ENCODE measurements at places on chromosomes 6 and 20.

GRCh38 chr6:138370631-138371451, 6.9 kb upstream of the SMIM28 start:
- no peak for DNase-seq

GRCh38 chr6:102300350-102300749, 906.8 kb downstream of the GRIK2 start:
- DNase-seq: no peak

DNA sequence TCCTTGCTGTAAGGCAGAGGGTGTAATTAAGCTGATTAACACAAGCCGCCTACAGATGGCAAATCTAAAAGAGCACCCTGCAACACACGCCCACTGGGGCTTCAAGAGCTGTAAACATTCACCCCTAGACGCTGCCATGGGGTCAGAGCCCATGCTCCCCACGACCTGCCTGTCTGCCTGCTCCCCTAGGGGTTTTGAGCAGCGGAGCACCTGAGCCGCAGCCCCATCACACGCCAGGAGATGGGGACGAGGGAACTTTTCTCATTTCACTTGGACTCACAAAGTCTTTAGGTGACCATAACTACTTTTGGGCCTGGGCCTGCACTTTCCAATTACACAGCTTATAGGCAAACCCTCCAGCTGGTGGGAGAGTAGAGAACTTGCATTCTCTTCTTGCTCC, 99.0 kb upstream of the SOX4 start:
- DNase-seq: no peak

DNA sequence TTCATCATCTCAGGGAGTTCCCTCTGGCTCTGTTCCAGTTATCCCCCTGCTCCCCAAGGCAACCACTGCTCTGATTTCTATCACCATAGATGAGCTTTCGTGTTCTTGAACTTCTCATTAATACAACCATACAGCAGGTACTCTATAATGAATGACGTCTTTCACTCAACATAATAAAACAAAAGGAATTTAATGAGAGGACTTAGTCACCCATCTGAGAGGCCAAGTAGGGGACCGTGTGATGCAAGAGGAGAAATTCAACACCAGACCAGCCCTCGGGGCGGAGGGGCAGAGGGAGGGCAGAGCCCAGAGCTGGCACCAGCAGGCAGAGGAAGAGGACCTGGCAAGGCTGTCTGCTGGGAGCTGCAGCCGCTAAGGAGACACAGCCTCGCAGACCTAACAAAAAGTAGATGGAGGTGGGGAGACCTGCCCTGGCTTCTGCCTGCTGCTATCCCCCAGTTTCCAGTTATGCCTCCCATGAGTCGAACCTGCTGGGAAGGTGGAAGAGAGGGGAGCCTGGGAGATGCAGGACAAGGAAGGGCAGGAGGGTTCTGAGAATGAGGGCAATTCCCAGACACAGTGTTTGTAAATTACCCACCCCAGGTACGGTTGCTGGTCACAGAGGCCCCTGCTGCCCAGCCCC, 13.8 kb downstream of the CCN5 start:
- DNase-seq: peak; percentile 66

DNA sequence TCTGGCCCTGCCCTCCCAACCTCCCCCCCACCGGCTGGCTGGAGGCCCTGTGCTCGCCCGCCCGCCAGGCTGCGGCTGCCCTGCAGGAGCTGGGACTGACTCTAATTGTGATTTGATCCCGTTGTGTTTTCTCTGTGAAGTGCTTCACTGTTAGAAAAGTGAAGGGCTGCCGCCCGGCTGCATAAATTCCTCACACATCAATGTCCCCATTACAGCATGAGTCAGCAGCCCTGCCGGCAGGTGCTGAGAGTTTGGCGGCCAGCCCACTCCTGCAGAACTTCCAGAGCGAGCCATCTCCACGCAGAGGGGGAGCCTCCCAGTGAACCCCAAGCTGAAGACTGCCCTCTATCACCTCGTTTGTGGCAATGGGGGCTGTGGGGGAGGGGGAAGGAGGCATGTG, 137.9 kb downstream of the DLL1 start:
- no peak for DNase-seq

DNA sequence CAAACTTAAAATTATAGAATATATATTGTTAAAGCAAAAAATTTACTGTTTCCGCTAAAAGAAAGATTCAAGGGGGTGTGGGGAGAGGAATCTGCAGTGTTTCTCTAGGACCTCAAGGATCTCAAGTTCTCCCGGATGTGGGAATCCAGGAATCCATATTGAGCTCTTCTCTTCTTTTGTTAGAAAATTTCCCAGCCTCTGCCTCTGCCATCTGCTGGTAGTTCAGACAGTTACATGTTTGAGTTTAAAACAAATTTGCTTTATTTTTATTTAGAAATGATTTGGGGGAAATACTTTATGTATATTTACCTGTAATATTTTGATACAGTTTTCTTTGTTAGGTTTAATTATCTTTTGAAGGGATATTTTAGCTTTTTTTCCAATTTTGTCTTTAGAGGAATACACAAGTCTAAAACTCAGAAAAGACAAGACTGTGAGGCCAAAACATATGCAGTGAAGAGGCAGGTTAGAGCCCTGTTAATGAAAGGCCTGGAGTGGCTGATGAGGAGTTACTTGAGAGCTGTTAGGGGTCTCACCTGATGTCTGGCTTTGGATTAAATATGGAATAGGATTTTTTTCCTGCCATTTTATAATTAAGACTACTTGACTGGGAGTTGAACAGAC, 268.8 kb downstream of the ARID1B start:
- DNase-seq: no peak

DNA sequence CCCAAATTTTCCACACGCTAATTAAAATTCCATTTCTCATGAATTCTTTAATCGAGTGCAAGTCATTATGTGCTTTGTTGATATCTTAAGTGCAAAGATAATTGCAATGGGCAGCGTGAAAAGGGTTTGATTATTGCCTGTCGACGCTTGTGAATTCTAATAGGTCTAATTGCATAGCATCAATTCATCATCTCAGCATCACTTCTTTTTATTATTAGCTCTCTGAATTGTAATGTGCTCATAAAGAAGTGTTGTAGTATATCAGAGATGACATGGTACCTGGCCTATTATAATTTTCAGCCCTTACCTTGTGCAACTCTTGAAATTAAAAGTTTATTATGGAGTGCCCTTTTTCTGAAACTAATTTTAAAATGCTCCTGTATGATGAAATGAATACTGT, 866.8 kb upstream of the FLRT3 start:
- no peak for DNase-seq

- no peak for DNase-seq
Measured at GRCh38 chr20:57024849-57025248, 241.6 kb downstream of the BMP7 start.

GRCh38 chr6:30985490-30985889, 2.0 kb downstream of the MUC21 start:
- DNase-seq: no peak

- DNase-seq: no peak
Measured at GRCh38 chr6:142300758-142301650, 803 bp upstream of the ADGRG6 start.

DNA sequence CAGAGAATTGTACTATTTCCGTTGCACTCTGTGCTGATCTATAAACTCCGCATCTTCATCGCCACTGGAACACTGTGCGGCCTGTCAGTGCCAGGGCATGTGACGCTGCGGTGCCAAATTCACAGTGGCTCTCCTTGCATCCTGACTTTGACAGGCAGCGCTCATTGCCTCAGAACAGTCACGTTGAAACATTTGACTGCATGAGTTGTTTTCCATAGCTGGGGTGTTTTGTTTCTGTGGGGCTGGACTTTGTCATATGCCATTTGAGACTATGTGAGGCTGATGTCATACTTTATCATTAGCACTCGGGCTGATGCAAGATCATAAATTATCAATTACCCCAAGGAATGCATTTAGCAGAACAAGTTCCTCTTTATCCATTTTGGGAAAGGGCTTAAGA, 32.7 kb downstream of the CFAP61 start:
- DNase-seq: no peak

DNA sequence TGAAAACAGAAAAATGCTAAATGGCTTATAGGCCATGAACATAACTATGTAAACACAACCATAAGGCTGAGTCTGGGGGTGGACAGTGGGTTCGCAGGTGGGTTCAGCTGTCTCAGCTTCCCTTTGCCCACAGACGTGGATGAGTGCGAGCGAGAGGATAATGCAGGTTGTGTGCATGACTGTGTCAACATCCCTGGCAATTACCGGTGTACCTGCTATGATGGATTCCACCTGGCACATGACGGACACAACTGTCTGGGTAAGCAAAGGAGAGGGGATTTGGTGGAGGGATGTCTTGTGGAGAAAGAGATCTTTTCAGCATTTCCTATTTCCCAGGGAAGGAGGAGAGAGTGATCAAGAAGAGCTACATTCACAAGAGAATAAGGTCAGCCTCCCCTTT, 14.7 kb downstream of the SCUBE3 start:
- DNase-seq: no peak

DNA sequence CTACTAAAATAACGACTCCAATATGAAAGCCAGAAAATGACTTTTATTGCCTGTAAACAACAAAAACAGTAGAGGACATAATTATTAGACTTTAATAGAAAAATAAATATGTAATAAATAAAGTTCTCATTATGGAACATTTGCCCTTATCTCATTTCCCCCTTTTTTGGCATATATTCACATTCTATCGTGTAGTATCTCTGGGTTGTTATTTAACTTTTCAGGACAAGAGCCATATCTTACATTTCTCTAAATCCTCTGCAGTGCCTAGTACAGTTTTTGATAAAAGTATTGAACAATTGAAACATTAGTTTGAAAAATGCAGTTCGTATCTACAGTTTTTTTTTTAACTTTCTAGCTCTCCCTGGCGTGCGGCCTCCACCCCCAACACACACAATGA, 442.0 kb upstream of the SOX4 start:
- DNase-seq: no peak

DNA sequence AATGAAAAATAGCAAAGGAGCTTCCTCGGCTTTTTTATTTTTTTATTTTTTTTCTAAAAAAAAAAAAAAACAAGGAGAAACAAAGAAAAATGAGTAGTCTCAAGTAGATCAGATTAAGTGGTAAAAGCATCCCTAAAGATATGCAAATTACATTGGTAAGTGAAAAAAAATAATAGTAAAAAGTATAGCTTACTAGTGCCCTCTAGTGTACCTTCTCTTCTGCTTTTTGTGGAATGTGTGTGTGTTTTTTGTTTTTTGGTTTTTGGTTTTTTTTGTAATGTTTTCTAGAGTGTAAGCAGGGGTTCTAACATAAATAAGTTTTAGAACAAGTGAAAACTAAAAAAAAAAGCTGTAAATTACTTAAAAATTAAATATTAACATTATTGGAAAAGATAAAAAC, 1062.0 kb downstream of the HACE1 start:
- no peak for DNase-seq

- DNase-seq: no peak
Measured at GRCh38 chr20:34001378-34001777, 7.7 kb downstream of the RALY start.

DNA sequence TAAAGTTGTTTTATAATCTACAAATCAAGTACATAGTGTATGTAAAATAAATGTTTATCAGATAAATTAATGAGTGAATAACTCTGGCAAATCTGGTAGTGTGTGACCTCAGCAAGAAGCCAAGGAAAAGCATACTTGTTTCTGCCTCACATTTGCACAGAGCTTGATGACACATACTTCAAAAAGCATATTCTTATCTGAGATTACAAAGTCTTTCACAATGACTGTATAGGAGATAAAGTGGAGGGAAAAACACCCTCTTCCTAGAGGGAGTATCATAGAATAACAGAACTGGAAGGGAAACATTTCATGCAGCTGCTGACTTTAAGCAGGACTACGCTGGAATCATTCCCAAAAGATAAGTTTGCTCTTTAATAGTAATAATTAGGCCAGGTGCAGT, 28.1 kb upstream of the AKAP7 start:
- DNase-seq: no peak

DNA sequence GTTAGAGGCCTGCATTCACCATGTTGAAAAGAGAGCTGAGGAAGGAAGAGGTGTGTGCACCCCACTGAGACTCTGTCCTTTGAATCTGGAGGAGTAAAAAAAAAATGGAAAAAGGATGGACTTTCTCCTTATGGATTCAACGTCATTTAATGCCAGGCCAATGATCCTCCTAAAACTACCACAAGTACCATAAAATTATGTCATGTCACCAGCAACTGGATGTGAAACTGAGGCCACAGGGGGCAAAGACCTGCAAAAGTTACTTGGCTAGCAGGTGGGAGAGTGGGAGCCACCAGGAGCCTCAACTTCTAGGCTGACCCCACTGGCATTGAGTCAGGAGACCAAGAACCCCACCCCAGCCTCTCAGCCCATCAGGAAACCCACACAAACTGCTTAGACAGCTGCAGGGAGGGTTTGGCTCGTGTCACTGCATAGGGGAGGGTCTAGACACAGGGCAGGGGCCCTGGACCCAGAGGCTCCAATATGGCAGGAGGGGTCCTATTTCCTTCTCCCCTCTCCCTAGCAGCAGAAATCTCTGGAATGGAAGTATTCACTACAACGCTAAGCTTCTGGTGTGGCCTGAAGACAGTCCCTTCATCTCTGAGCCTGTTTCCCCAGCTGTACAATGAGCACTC, 11.0 kb downstream of the PCK1 start:
- no peak for DNase-seq

GRCh38 chr20:38355161-38356012, 9.1 kb downstream of the LBP start:
- DNase-seq: peak; percentile 57

DNA sequence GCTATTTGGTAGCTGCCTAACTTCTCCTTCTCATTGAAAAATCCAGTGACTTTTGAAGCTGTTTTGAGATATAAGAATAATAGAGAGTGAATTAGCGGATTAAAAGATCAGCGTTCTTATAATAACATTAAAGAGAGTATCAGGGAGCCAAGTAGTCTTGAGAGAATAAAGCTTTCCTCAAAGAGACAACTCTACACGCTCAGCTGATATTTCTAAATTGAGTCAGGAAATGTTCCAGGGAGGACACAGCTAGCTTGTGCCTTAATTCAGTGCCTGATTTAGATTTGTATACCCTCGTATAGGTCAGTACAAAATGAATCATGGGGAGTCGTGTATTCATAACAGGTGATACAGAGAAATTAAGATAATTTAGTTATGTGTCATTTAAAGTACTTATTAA, 75.1 kb upstream of the QKI start:
- no peak for DNase-seq

DNA sequence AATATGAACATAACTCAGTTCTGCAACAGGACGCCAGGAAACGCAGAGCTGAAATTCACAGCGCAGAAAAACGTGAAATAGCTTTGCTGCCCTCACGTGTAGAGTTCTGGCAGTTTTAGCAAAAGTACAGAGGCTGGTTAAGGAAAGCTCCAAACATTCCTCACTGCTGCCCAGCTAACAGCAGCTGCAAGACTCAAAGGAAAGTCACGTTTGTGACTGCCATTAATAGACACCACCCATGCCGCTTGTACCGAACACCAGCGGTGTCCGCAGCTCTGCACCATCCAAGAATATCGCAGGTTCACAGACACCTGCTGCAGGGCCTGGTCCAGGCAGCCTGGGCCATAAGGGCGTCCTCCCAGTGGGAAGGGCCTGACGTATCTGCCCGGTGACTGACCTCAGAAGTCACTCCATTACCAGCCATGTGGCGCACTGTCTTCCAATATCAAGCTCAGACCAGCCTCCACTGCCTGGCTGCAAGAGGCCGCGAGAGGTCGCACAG, 61.4 kb downstream of the WDR27 start:
- no peak for DNase-seq

All from globus pallidus (tissue), 1 donor.